Iris pigment epithelial cell (primary cell): ENCODE measurements at places on chromosomes 2 and 18.

DNA sequence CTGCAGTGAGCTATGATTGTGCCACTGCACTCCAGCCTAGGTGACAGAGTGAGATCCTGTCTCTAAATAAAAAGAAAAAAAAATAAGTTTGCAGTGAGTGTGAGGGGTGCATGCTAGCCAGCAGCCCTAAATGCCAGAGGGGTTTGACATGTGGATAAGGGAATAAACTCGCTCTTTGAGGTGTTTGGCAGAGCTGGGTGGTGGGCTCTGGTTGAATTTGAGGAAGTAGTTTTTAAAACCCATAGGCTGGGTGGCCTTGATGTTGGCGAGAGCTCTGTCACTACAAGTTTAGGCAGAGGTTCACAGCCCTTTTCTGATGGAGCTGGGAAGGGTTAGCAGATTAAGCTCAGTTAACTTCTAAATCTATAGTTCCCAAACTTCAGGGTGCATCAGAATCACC is 3.1 kb downstream of the ANXA4 start:
- no peak for DNase-seq

- DNase-seq = peak; percentile 80
These were observed 34.8 kb upstream of the IL1R1 start for GRCh38 chr2:102107741-102108070.

GRCh38 chr2:207137596-207138337 is 28.0 kb downstream of the KLF7 start:
- DNase-seq = no peak

GRCh38 chr18:49227441-49228165 is 232.8 kb downstream of the DYM start:
- no peak for DNase-seq

GRCh38 chr2:127087791-127088495 is 19.0 kb downstream of the BIN1 start:
- DNase-seq = no peak

DNA sequence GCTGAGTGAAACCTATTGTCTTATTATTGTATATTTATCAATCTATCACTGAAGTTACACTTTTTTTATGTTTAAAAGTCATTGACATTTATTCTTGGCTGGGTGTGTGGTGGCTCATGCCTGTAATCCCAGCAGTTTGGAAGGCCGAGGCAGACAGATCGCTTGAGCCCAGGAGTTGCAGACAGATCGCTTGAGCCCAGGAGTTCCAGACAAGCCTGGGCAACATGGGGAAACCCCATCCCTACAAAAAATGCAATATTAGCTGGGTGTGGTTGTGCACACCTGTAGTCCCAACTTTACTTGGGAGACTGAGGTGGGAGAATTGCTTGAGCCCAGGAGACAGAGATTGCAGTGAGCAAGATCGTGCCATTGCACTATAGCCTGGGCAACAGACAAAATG is 97.8 kb downstream of the EPC2 start:
- no peak for DNase-seq

DNA sequence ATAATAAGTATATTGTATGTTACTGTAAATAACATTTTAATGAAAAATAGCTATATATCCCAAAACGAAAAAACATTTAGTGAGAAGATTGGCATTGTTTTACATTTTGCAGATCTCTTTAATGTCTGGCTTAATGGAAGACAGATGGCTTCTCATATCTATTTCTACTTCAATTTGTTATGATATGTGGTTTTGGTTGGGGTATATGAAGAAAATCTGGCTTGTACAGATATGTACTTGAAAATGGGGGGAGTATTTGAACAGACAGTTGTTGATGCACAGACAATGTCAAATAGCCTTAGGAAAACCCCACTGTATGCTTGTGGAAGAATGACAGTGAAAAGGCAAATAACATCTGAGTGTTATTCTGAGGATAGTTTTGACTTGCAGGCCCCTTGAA is 23.6 kb upstream of the GMCL1 start:
- no peak for DNase-seq

DNA sequence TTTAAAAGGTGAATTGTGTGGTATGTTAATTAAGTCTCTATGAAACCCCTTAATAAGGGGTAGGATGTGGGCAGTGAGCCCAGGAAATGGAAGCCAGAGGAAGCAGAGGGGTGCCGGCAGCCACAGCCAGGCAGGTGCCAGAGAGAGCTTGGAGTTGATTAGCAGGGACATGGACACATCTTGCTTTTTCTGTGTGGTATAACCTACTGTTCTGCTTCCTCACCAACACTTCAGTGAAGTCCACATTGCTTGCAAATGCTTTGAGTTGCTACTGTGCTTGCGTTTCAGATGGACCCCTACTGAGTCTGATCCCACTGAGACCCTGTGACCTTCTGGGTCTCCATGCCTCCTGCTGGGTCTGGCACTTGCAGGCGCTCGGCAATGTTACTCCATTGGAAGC is 30.3 kb upstream of the ARHGEF4 start:
- DNase-seq = no peak

DNA sequence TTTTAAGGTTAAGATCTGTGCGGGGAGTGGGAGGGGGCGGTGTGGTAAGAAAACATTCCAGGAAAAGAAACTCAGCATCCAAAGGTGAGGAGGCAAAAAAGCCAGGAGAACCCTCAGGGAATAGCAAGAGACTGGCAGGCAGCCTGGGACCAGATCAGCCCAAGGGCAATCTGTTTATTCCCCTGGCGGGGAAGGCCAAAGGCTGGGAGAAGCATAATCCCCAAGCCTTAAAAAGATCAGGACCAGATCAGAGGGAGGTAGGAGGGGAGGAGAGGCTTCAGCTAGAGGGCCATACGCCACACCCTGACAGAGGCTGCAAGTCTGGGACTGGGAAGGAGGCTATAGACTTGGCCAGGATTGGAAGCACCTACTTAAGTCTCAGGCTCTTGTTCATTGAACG is 163.0 kb upstream of the PXDN start:
- no peak for DNase-seq

DNA sequence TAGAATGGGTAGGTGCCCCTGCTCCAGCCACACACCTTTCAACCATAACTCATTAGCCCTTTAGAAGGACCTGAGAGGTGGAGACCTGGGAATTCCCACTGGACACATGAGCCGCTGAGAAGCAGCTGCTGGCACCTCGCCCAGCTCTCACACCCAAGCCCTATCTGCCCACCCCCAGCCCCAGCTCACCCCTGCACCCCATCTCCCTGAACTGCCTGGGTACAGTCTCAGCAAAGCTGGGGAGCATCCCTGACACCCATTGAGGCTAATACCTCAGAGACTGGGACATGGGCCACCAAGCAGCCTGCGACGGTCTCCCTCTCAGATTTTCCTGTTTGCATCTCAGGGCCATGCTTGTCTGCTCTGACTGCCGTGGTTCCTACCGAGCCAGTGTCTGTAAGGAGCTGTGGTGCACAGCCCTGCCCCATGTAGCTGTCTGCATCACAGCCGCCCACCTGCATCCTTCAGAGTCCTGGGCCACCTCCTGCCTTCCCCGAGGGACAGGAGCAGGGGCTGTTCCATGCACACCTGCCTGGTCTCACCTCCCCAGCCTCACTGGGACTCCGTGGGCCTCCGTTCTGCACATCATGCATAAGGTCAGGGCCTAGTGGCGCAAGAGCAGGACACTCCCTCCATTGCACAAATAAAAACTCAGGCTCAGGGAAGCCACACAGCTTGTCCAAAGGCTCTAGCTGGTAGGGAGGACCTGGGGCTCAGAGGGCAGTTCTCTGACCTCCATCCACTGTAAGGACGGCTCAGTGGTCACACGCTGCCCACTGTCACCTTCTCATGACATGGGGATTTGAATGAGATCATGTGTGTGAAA is 90.0 kb downstream of the SEPTIN10 start:
- no peak for DNase-seq

DNA sequence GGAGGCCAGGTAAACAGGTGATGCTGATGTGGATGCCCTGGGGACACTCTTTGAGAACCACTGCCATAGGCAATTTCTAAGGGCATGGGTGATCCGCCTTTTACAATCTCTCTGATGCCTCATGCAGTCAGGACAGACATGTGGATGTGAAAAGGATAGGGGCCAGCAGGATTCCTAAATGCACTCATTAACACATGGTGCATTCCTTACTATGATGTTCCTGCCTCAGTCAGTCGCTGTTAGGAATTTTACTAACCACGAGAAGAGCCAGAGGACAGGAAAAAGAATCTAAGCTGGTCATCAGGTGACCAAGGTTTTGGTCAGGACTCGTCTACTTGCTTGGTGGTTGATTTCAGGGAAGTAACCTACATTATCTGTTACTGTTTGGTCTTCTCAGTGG is 191.0 kb downstream of the ARL4C start:
- DNase-seq = no peak

DNA sequence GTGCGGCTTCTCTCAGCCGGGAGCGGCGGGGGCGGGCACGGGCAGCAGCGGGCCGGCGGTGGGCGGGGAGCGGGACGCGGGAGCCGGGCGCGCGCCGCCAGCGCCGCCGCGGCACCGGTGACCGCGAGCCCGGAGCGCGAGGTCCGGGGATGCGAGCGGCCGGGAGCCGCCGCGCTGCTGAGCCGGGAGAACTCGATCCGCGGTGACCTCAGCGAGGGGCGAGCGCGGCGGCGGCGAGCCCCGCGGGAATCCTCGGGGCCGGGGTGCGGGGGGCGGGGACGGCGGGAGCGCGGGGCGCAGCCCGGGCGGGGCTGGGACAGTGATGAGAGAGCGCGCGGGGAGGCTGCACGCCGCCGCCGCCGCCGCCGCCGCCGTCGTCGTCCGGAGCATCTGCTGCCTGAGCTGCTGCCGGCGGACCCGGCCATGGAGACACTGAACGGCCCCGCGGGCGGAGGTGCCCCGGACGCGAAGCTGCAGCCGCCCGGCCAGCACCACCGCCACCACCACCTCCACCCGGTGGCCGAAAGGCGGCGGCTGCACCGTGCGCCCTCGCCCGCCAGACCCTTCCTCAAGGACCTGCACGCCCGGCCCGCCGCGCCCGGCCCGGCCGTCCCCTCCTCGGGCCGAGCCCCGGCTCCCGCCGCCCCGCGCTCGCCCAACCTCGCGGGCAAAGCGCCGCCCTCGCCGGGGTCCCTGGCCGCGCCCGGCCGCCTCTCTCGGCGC is at the start of gene MTCL1:
TSS of gene MTCL1 (plus strand) at position 319 of the 723 bp plus-strand sequence. CDS start at position 424, 105 bp downstream.
- peak; percentile 69 for DNase-seq

GRCh38 chr2:67828066-67828465 is 234.7 kb downstream of the C1D start:
- no peak for DNase-seq

DNA sequence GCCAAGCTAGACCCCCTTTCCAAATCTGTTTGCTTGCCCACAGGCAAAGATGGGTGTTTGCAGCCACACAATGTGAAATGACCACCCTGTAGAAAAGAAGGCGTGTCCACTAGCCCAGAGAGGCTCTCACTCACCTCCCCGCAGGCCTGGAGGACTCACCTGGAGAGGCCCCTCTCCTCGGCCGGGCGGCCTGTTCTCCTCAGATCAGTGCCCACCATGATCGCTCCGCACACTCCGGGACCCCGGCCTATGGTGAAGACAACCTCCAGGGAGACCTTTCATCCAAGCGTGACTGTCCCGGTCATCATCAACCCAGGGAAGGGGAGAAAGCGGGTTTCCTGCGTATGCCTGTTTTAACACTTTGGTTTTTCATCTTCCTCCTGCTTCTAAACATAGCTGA is 328.7 kb upstream of the SALL3 start:
- no peak for DNase-seq

DNA sequence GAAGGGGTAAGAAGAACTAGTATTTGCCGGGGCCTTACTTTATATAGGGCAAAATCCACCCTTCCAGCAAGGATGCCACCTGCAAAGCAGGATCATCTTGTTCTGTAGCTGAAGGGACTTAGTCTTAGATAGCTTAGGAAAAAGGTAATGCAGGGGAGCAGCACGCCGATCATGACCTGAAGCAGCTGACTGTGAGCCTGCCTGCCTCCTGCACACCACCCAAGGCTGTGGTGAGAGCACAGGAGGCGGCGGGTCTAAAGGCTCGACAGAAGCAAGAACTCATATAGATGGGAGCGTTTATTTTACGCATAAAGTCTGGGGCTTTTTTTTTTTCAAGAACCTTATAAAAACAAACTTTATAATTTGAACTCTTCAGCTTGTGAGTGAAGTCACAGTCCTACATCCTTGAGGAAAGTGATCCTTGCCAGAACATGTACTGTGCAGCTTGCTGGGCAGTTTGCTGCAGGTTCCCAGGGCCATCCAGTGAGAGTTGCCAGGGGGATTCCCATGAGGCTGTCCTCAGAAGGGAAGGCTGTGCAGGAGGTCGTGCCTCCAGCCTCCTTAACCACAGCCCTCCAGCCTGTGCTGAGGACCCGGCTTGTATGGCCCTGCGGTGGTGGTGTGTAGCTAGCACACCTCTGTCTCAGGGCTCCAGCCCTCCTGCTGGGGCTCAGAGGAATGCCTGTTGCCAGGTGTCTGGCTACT is 92.1 kb downstream of the RNF144A start:
- DNase-seq = peak; percentile 86

- no peak for DNase-seq
These were observed 112.2 kb upstream of the NABP1 start for GRCh38 chr2:191565647-191566198.

- peak; percentile 95 for DNase-seq
These were observed 115.4 kb upstream of the PKDCC start for GRCh38 chr2:41932241-41933045.

DNA sequence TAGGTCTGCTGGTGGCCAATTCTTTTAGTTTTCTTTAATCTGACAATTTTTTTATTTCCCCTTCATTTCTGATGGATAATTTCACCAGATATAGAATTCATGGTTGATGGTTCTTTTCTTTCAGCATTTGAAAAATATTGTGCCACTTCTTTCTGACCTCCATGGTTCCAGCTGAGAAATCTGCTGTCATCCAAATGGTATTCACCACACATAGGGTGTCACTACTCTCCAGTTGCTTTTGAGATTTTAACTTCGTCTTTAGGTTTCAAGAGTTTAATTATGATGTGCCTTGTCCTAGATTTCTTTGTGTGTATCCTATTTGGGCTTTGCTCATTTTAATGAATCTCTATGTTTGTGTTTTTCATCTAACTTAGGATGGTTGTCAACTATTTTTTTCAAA is 488.6 kb upstream of the HS6ST1 start:
- DNase-seq = no peak

DNA sequence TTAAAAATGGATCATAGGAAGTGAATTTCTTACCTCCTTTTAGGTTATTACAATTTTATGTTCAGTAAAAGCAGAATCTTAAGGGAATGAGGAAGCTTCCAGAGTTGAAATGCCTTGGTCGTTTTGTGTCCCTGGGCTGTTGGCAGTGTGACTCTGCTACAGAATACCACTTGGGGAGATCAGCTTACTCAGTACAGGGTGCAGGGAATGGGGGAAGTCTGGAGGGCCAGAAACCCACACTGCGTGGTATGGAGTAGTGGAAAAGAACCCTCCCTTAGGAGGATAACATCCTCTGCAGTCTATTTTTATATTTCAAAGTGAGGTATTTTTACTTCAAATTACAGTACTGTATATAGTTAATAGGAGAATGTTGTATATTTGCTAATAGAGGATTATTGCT is 51.1 kb downstream of the R3HDM1 start:
- no peak for DNase-seq

- peak; percentile 28 for DNase-seq
These were observed 71.3 kb upstream of the PID1 start for GRCh38 chr2:229342376-229342775.

DNA sequence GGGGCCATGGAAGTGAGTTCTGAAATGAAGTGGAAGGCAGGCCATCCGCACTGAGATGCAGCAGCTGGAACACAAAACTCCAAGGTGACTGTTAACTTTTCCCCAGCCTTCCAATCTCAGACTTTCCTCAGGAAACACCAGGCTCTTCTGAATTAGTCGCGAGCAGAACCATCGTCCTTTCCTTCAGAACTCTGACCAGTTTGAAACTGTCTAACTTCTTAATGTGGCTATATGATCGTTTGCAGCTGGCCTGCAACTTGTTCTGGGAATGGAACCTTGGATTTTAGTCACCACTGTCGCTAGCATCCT is 620 bp upstream of the RPL37A start:
- no peak for DNase-seq
